ENCODE measurements at places on chromosomes 2 and 18.

GRCh38 chr2:238582159-238582558 is 155.4 kb downstream of the ASB1 start:
- DNase-seq, result no peak

DNA sequence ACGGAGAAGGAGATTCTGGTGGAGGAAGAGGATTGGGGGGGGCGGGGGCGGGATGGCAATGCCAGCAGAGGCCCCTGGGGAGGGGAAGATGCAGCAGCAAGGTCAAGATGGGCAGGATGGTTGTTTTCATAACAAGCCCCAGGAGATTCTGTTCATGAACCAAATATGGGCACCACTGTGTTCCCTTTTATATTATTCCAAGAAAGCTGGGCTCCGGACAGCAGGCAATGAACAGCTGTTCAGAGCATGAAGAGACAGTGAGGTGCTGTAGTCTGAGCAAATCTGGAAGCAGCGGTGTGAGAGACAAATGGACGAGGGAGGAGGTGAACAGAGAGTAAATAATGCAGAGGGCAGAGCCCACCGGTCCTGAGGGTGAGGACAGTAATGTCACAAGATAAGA is 20.0 kb downstream of the UXS1 start:
- DNase-seq, result no peak

- peak; percentile 60 for DNase-seq
These were observed 14.3 kb downstream of the SPTBN1 start for GRCh38 chr2:54470266-54470938.

DNA sequence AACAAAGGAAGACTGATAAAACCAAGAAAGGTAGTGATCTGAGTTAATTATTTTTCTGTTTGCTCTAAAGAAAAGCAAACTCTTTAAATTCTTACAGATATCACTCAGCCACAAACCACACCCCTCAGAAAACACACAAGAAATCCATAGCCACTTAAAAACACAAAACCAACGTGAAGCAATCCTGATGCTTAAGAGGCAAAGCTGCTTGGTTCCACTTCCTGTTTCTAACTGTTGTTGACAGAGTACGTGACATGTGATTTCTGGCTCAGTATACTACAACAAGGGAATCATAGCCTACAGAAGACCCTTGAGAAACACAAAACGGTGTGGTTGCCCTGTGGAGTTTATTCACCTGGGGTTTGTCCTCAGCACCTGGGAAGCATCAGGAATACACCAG is 240.9 kb upstream of the APCDD1 start:
- peak; percentile 71 for DNase-seq

GRCh38 chr2:178331474-178332432 is 119.2 kb downstream of the PRKRA start:
- no peak for DNase-seq

DNA sequence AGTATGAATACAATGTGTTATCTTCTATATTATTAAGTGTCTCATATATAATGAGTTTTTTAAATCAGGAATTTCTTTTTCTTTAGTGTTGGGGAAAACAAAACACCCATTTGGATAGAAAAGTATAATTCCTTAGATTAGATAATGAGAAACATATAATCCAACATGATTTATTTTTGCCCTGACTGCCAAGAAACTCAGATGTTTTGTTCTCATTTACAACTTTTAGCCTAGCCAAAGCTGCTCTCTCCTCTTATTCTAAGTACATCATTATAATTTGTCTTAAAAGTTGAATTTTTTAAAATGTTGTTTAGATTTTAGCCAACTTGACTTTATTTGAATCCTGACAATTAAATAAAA is 68.6 kb downstream of the SLC40A1 start:
- no peak for DNase-seq

DNA sequence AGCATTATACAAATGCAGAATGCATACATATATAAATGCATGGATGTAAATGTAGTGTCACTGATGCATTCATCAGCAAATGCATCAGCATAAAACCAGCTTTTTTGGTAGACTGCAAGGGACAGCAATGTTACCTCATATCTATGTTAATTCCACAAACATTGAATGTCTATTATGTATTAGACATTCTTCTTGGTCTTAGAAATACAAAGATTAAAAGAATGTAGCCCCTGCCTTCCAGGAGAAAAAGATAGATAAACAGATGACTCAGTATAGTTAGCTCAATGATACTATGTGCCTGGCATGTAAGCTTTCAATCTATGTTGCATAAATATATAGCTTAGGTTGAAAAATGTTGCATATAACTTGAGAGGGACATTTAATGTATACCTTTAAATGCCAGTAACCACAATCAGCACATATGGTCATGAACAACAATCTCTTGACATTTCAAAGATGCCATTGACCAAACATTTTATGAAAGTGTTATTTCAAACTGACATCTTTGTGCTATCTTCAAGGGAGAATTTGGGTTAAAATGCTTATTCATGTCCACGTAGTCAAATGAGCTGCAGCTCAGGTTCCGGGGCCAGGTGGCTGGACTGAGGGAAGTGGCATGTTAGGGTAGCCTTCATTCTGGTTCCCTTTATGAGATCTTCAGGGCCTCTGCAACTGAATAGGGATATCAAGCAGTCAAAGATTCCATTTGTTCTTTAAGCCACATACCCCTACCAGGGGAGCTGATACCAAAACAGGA is 45.2 kb upstream of the GCG start:
- DNase-seq, result peak; percentile 75

GRCh38 chr2:232076736-232077135 is 115.2 kb downstream of the DIS3L2 start:
- peak; percentile 43 for DNase-seq

GRCh38 chr18:61371111-61371510 is 37.9 kb downstream of the CDH20 start:
- DNase-seq, result no peak

GRCh38 chr2:215742021-215742420 is 271.3 kb downstream of the MREG start:
- DNase-seq, result no peak

DNA sequence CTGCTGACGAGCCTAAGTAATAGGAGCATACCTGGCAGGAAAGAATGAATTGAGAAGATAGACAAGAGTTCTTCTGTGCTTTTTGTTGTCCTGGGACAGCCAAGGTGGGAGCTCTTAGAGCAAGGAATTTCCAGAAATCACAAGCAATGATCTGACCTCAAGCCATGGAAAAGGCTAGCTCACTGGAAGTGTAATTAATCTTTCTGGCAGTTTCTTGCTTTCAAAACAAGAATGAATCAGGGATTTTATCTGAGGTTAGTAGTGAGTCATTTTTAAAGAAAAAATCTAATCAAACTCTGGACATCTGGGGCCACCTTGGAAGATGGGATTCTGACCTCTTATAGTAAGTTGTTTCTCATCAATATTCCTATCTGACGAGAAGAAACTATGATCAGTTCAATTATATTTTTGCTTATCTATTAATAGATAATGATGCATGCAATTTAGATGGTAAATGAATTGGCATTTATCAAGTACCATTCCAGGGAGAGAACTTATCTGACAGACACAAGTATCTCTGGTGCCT is 98.0 kb downstream of the ADCYAP1 start:
- peak; percentile 53 for DNase-seq

GRCh38 chr2:57402755-57403154 is 643.9 kb upstream of the VRK2 start:
- DNase-seq, result peak; percentile 13

- no peak for DNase-seq
These were observed 38.1 kb downstream of the ACOXL start for GRCh38 chr2:110770404-110770958.

GRCh38 chr2:84939426-84940087 is 31.4 kb upstream of the KCMF1 start:
- no peak for DNase-seq

DNA sequence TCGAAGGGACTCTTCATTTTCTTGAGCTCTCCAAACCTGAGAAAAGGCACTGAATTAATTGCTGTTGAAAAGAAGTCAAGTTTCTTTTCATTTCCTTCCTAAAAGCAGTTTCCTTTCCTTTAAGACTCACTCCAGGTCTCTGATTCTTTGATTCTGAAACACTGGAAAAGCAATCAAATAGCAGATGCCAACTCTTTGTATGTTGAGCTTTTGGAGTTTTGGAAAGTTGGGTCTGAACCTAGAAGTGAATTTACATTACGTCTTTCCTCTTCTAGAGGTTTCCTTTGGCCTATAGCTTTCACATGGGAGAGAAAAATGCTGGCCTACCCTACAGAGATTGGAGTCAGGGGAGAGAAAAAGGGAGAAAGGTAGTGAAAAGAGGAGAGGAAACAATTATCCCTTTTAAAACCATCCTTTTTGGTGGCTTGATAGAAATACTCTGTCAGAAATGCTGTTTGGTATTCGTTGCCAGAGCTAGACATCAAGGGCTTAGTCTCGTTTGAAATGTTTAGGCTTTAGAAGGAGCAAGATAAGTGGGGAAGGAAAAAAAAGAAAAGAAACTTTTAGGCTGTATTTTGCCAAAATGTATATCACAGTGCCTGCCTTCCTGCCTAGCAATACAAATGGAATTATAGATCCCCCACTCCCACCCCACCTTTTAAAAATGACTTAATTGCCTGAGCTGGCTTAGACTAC is 187.7 kb downstream of the PRPF40A start:
- DNase-seq, result no peak

All from cardiac fibroblast (primary cell).